Mesothelial cell of epicardium (in vitro differentiated cells): ENCODE measurements at places on chromosomes 5 and 9. TPM values are rescaled to one million over a fixed set of nuclear protein-coding genes. Genes with fewer than 3 reads are reported as not detected.

The AQP3 gene
- 0.93 to 1.5 TPM (median 1.3 TPM) in 3 replicates for total RNA-seq

The FBP2 gene
- not detected in 3 replicates for total RNA-seq

The PTGDS gene
- 52.6 to 58.0 TPM (median 53.5 TPM) in 3 replicates for total RNA-seq

GRCh38 chr9:20331095-20331685 lies 291.1 kb downstream of the MLLT3 start:
- no peak for DNase-seq

DNA sequence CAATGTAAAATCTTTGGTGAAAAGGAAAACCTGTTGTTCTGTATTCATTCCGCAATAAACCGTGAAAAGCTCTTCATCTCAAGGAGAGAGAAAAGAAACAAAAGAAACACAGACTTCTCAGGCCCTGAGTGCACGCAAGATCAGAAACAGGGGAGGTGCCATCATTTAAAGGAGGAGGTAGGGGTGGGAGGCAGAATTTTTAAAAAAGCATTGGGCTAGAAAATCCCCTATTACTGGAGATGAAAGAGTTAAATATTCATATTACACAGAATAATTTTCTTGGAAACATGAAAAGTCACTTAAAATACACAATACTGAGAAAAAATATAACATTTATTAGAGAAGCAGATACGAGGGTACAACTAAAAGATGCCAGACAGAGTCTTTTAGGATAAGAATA lies 56.3 kb downstream of the USP20 start:
- DNase-seq, result no peak

DNA sequence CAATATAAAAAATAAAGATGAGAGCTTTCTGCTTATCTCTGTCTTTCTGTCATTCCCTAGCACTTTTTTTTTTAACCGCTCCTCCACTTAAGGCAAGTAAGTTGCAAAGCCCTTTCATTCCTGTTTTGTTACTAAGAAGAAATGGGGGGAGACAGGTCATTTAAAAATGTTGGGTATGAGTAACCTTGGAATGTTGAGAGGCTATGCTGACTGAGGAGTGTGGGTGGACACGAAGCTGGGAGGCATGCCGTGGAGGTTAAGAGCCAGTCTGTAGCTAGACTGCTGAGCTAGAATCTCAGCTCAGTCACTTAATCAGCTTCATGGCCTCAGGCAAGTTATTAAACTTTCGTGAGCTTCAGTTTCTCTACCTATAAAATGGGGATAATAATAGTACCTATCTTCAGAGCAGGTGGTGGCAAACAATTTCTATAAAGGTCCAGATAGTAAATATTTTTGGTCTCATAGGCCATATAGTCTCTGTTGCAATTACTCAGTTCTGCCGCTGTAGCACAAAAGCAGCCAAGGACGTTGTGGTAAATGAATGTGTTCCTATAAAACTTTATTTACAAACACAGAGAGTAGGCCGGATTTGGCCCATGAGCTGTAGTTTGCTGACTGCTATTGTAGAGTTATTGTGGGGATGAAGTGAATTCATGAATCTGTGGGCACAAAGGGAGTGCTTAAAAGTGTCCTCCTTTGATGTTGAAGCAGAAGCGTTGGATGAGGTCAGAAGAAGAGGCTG lies 220.0 kb downstream of the GABBR2 start:
- DNase-seq, result no peak

- no peak for DNase-seq
Observed at GRCh38 chr9:133333566-133333965, 2.4 kb downstream of the SURF6 start.

- no peak for DNase-seq
Observed at GRCh38 chr5:87079219-87079618, 188.5 kb upstream of the RASA1 start.

GRCh38 chr9:33903157-33903780 lies 86.3 kb downstream of the UBE2R2 start:
- no peak for DNase-seq

- DNase-seq, result no peak
Observed at GRCh38 chr5:122170620-122171019, 41.3 kb downstream of the ZNF474 start.

GRCh38 chr5:96931605-96932004 lies 4.3 kb upstream of the LNPEP start:
- DNase-seq, result no peak

- no peak for DNase-seq
Observed at GRCh38 chr5:150112201-150113046, 26.1 kb upstream of the CSF1R start.

- no peak for DNase-seq
Observed at GRCh38 chr9:97365634-97366033, 46.3 kb upstream of the TDRD7 start.
